Stimulated activated CD8-positive, alpha-beta memory T cell treated with anti-CD3 and anti-CD28 coated beads, Interleukin-12 subunit alpha, Interleukin-12 subunit beta, amount 100 ng/mL, for 1 hour (primary cell): ENCODE measurements at places on chromosomes 5 and 9.

GRCh38 chr5:37436146-37436934 is 57.2 kb downstream of the WDR70 start:
- no peak for DNase-seq

DNA sequence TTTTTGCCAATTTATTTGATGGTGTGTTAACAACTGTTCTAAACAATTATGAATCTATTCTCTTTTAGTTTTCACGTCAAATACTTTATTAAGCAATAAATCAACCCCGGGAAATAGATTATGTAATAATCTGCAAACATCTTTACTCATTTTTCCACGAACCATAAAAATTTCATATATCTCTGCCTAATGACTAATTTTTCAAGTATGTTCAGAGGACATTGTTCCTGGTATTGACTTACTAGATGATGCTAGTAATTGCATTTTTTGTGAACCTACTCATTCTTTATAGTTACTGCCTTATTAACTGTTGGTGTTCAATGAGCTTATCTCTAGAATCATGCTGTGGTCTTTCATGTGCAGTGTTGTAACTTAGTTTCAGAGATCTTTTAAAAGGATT is 41.0 kb upstream of the FBN2 start:
- DNase-seq, result no peak

DNA sequence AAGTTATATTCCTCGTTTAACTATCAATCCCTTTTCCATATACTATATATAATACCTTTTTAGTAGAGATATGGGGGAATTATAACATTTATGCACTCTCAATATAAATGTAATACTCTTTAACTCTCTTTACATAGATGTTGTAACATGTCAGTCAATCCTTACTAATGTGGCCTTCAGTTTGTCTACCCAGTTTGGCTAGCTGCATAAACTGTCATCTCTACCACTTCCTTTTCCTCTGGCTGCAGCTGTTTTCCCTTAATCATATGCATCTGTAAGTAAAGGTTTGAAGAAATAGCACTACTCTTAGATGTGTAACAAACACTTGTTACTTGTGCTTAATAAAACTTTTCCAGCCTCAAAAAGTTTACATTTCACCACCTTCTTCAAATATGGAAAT is 13.4 kb downstream of the ABHD17B start:
- DNase-seq, result no peak

- no peak for DNase-seq
These were observed 68.7 kb upstream of the CDH6 start for GRCh38 chr5:31124651-31125305.

- DNase-seq, result no peak
These were observed 46.8 kb downstream of the MTMR12 start for GRCh38 chr5:32265902-32266301.

DNA sequence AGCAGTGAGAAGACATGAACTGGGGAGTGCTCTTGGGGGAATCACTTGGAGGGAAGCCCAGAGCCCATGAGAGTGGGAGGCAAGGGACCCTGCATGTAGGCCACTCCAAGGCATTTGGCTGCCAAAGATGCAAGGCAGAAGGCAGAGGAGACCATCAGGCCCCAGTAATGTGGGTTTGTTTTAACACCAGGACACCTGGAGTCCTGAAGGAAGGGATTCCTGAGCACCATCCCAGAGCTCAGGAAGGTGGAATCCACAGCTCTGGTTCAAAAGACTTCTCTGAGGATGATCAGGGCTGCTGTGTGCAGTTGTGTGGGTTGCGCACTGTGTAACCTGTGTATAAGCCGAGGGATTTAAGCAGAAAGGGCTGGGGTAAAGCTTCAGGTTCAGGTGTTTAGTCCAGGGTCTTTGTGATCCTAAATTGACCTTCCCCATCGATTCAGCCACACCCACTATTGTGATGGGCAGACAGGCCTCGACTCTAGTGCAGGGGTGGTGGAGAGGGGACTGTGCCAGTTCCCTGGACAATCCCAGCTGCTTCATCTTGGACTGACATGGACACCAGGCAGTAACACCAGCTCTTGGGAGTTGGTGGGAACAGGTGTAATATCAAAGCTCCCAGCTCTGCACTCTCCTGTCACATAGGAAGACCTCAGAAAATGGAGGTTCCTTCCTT is 11.0 kb downstream of the B4GALT7 start:
- DNase-seq, result no peak

GRCh38 chr9:99003308-99003707 is 59.6 kb downstream of the COL15A1 start:
- DNase-seq, result no peak

DNA sequence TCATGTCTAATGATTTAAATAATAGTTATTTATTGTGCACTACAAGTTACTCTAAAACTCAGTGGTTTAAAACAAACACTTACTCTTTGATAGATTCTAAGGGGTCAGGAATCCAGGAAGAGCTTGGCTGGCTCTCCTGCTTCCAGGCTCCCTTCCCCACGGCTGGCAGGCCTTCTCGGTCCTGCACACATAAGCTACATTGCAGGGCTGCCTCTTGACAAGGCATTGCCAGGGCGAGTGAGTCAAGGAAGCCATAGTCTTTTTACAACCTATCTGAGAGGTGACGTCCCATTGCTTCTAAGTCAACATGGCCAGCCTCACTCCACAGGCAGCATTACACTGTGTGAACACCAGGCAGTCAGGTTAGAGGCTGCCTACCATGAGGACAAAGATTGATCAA is 119.8 kb downstream of the AUH start:
- no peak for DNase-seq

- no peak for DNase-seq
These were observed 158.1 kb upstream of the ADRA1B start for GRCh38 chr5:159758189-159758588.

DNA sequence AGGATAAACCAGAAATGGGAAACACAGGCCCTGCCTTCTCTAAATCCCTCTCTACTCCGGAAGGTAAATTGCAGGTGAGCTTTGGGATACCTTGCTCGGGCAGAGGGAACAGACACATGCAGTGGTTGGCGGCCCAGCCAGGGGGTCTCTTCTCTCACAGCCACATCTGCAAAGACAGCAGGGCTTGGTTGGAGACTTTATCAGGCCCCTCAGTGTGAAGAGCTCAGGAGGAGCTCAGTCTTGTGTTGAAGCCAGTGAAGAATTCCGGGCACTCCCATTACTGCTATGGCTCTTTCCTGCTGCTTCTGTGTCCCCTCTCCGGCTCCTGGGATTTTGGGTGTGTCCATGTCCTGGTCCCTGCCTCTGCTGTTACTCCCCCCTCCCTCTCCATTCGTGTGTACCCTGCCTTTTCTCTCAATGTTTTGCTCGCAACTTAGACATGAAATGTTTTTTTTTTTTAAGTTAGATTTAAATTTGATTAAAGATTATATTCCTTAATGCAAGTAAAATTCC is 99.8 kb downstream of the TRIO start:
- no peak for DNase-seq

DNA sequence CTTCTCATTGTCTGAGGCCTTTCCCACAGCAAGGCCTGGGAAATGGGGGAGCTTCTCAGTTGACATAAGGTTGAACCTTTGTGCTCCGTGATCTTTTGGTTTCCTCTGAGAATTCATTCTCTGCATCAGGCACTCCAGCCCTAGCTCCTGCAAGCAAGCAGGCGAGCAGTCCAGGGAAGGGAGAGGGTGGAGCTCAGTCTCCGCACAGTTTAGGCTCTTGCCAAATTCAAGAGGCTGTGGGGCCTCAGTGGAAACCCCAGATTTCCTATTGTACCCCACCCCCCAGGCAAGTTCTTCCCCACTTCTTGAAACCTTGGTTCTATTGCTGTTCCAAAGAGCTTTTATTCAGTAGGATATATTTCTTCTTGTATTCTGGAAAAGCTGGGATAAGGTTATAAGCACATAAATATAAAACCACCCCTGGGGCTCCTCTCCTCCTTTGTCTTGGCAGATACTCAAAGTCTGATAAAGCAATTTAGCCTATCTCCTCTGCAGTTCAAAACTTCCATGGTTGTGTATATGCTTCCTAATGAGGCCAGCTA is 147.2 kb downstream of the PDZD2 start:
- DNase-seq, result no peak

- DNase-seq, result no peak
These were observed 328 bp downstream of the GRXCR2 start for GRCh38 chr5:145872486-145872885.

- no peak for DNase-seq
These were observed 56.1 kb upstream of the TAS2R1 start for GRCh38 chr5:9686216-9686615.

DNA sequence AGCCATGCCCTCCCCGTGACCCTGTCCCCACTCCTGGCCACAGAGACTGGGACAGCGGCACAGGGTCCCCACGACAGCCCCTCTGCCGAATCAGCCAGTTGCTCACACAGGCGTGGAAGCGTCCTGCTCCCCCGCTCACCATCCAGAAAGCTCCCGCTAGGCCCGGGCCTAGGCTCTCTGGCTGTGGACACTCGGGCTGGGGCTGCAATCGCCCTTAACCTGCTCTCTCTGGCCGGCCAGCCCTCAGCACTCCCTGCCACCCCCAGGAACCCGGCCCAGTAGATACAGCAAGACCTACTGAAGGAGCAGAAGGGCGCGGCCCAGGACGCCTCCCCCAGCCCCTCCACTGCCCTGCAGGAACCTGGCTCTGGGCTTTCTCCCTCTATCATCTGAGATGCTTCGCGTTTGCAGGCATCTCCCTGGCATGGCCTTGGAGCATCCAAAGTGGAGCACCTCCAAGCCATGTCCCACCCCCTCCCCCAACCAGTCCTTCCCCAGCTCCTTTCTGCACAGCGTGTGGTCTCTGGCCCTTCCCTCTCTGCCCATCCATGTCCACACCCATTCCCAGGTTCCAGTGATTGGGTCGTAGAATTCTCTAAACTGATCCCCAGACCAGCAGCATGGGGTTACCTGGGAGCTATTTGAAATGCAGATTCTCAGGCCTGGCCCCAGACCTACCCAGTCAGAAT is 113.7 kb upstream of the LMX1B start:
- DNase-seq, result no peak
